A172 (cell line): ENCODE measurements at places on chromosomes 5 and 9. TPM values are rescaled to one million over a fixed set of nuclear protein-coding genes. Genes with fewer than 3 reads are reported as not detected.

GRM6 gene
- total RNA-seq = not detected in 2 replicates

SLC36A2 gene
- total RNA-seq = not detected in 2 replicates

SLC45A2 gene
- total RNA-seq = not detected in 2 replicates

- no peak for DNase-seq
Measured at GRCh38 chr9:20290257-20290656, 332.0 kb downstream of the MLLT3 start.

DNA sequence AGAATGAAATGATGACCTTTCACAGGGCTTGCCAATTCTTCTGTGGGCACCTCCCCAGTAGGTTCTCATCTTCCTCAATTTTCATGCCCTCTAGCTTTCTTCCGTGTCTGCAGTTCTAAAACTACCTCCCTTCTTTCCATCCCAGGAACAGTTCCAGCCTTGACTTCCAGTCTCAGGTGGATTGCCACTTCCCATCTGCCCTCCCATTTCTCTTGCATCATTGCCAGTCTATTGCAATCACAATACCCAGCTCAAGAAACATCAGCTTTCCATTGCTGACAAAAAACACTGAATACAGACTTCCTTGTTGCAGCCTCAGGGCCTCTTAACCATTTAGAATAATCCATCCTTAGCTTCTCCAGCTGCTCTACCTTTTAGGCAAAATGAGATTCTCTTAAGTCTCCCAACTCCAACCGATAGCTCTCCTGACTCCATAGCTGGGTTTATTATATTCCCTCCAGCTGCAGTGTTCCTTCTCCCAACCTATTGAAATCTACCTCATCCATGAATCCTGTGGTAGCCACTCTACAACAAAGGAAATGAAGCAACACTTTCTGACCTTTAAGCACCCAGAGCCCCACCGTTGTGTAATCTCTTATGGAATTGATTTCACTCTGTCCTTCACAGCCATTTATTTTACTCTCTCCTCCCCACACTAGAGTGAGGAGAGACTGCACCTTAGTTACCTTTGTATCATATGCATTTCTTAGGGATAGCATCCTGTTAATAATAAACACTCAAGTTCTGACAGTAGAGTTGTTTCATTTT is 75.6 kb upstream of the PCA3 start:
- DNase-seq = no peak

- peak; percentile 60 for DNase-seq
Measured at GRCh38 chr9:106859957-106860720, 2.8 kb upstream of the ZNF462 start.

GRCh38 chr5:53087621-53088121 is 21.9 kb downstream of the MOCS2 start:
- DNase-seq = no peak

GRCh38 chr5:28156981-28157380 is 1118.6 kb upstream of the CDH9 start:
- DNase-seq = no peak
